Stimulated activated CD8-positive, alpha-beta memory T cell treated with anti-CD3 and anti-CD28 coated beads, Interleukin-4, amount 100 ng/mL, for 1 hour (primary cell): ENCODE measurements at places on chromosomes 5 and 9.

GRCh38 chr5:35115920-35116319 is 68.2 kb upstream of the AGXT2 start:
- DNase-seq, result no peak

DNA sequence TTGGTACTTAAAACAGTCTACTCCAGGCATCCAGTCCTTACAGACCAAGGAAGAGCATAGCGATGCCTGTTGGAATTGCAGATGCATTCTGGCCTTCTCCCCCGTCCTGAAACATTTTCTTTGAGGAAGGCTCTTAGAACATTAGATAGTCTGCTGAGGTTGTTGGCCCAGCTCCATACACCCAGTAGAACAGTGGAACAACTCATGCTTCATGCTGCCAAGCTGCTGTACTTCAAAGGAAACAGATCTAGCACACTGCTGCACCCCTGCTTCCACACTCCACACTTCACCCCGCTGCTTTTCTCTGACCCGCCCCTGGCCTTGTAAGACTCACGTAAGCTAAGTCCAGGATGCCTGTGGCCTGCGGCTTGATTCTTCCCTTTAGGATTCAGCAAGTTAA is 33.4 kb upstream of the NCS1 start:
- no peak for DNase-seq

DNA sequence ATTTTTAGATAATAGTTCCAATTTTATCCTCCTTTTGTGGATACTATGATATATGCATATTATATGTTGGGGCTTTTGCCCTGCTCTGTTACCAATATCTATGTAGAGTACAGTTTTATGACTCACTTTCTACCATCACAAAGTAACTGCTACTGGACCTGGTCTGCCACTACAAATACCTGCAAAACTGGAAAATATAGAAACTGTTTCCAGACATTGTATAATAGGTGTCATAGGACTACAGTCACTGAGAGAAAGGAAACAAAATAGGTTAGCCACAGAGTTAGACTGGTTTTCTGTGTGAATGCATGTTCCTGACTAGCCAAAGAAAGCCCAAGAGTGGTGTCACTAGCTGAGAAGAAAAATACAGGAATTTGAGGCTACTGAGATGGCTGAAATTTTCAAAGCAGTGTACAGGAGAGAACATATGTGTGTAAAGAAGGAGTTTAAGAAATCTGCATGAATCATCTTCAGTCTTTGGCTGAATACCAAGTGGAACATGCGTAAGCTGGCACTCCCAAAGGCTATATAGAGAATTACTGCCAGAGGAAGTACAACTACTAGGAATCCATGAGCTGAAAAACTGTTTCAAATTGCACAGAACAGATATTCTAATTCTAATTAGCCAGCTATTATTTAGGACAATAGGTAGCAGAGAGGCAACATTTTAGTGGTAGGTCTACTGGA is 29.0 kb upstream of the FAM174A start:
- DNase-seq, result no peak

GRCh38 chr5:75473463-75473862 is 38.0 kb downstream of the CERT1 start:
- DNase-seq, result no peak

GRCh38 chr5:149549461-149550267 is 1.6 kb downstream of the CSNK1A1 start:
- DNase-seq, result no peak

DNA sequence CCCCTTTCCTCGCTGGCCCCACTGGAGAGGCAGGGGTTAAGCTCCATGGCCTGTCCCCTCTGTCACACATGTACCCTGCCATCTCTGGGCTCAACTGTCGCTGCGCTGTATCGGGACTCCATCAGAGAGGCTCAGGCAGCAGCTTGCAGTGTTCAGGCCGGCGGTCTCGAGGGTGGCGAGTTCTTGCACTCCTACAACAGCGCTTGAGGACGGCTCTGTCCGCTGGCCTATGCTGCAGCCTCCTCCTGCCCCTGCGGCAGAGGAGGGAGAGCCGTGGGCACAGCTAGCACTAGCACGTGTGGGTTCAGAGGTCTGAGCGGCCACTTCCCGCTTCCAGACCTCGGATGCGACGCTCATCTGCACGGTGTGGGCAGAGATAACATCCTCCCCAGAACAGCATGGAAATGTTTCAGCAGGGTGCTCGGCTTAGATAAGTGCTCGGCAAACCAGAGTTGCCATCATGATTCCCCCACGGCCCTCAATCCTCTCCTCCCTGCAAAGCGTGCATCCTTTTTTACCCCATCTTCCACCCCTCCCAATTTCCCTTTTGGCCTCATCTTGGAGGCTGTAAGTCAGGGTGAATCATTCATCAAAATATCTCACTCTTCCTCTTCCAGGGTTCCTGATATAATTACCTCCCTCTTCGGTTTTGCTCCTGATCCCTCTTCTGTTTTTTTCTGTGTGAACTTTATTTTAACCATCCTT is 41.9 kb upstream of the FUBP3 start:
- DNase-seq, result no peak

DNA sequence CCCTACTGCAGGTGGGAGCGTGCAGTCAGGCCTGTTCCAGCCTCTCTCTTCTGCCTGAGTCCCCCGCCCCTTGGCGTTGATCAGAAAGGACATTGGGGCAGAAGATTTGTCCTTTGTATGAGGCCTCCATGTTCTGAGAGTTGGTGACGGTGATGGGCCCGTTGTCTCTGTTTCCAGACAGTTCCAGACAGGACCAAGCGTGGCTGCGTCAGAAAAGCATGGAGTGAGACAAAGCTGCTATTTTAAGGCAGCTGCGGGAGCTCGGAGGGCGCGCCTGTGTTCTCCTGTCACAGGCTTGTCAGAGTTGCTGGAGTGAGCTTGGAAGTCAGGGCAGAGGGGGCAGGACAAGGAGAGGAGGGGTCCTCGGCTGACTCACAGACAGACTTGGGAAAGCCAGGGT is 32.1 kb upstream of the SH3PXD2B start:
- DNase-seq, result no peak

- no peak for DNase-seq
These were observed 51.9 kb upstream of the SYNPO start for GRCh38 chr5:150588596-150588890.

GRCh38 chr9:86925686-86926085 is 21.6 kb downstream of the GAS1 start:
- no peak for DNase-seq

DNA sequence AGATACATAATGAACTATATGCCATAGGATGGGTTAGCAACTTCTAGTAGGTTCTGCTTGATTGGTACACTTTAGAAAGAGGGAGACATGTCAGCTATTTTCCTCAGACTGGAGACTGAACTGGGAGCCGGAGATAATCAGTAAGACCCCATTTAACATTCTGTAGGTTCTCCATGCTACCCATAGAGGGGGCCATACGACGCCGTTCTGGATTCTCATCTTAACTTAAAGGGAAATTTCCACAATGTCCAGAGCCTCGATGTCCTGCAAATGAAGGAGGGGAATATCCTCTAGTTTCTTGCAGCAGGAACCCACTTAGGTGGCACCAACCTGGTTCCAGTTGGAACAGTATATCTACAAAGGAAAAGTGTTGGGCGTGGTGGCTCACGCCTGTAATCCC is 22.3 kb upstream of the NPM1 start:
- DNase-seq, result no peak
